CD4-positive, alpha-beta T cell treated with Interleukin-15 for 1 hour (primary cell): ENCODE measurements at places on chromosomes 12 and 14.
A peak's percentile ranks its signal among the peaks of the same experiment; 100 is the strongest.

GRCh38 chr14:37202265-37202664 lies 4.5 kb downstream of the MIPOL1 start:
- DNase-seq = no peak

DNA sequence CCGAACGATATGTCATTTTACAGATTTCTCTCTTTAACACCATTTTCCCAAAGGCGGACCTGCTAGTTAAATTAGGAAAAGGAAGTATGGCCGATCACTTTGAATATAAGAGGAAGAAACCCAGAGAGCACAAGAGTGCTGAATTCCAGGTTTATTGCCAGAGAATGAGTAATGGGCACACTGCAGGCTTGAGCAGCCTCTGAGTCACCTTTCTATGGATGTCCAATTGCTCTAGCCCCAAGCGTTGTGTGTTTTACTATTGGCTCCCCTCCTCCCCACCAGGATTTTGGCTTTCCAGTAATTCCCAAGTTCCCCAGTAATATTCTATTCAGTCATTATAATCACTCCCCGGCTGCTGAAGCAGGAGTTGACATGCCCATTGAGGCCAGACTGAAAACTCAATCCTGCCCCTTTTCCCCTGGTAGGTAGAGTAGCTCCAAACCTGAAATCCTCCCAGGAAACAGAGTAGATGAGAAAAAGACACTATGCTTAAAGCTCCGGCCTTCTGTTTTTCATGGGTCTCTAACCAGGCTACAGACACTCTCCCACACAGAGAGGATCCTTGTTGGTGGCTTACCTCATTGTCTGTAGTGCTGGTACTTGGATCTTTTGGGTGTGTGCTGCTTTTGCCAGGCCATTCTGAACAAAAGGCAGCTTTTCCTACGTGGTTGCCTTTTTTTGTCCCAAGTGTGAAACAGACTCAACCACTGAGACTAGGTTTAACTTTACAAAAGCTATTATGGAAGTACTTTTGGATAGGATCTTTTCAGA lies 704.3 kb upstream of the FLRT2 start:
- no peak for DNase-seq

- DNase-seq = no peak
Measured at GRCh38 chr12:100767371-100767770, 27.2 kb upstream of the ANO4 start.

DNA sequence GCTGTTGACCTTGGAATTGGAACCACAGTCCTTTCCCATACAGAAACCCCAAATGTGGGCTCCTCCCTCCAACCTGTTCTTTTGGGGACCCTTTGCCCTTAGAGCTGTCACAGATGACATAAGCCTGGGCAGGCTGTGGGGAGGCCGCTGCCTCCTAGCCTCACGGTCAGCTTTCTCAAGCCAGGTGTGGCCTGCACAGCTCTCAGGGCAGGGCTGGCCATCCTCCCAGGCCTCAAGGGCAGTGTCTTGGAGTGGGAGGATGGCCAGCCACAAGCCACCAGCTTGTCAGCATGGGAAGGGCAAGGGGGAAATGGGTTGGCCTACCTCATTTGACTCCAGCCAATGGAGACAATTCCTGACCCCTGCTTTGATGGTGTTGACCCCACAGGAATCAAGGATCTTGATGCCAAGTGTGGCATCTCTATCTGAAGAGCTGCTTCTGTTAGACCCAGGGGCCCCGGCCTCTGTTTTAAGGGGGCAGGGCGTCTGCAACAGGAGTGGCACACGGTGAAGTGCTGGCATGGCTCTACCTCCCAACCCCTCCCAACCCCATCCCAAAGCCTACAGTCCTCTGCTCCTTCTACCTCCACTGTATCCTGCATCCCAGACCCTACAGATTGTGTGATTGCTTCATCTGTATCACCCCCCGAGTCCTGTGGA lies 11.5 kb downstream of the CBLN3 start:
- no peak for DNase-seq

DNA sequence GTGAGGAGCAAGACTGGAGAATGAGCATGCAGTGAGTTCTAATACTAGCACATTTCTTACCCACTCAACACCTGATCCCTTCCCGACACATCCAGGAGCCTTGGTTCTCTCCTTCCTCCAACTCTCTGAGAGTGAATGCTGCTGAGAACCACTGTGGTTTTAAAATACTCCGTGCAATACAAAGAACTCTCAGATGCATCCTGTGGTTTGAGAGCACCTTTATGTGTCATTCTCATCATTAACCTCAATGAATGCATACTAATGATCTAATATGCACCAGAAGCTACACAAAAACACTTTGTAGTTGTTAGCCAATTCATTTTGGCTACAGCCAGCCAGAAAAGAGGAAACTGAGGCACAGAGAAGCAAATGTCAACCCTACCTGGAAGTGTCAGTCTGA lies 87.6 kb downstream of the GALNT8 start:
- DNase-seq = no peak

- DNase-seq = no peak
Measured at GRCh38 chr14:39006721-39007410, 96.2 kb downstream of the SEC23A start.

GRCh38 chr12:92094751-92095161 lies 50.9 kb downstream of the BTG1 start:
- no peak for DNase-seq

GRCh38 chr12:57460841-57461275 lies 1.3 kb downstream of the GLI1 start:
- no peak for DNase-seq

- no peak for DNase-seq
Measured at GRCh38 chr12:94679554-94680195, 29.3 kb upstream of the TMCC3 start.

DNA sequence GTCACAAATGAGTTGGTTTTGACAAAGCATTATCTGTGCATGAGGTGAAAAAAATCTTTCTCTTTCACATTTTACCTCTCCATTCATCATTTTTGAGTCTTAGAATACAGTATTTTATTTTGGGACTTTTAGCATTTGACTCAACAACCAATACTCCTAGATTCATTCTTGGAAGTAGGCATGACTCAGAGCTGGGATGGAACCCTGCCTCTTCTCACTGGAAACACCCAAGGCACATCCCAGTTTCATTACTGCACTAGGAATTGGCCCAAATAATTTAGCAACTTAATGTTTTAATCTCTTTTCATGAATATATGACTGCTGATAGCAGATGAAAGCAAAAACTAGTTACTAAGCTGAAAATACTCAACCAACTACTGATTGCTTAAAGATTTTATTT lies 3.3 kb upstream of the PDZRN4 start:
- no peak for DNase-seq

DNA sequence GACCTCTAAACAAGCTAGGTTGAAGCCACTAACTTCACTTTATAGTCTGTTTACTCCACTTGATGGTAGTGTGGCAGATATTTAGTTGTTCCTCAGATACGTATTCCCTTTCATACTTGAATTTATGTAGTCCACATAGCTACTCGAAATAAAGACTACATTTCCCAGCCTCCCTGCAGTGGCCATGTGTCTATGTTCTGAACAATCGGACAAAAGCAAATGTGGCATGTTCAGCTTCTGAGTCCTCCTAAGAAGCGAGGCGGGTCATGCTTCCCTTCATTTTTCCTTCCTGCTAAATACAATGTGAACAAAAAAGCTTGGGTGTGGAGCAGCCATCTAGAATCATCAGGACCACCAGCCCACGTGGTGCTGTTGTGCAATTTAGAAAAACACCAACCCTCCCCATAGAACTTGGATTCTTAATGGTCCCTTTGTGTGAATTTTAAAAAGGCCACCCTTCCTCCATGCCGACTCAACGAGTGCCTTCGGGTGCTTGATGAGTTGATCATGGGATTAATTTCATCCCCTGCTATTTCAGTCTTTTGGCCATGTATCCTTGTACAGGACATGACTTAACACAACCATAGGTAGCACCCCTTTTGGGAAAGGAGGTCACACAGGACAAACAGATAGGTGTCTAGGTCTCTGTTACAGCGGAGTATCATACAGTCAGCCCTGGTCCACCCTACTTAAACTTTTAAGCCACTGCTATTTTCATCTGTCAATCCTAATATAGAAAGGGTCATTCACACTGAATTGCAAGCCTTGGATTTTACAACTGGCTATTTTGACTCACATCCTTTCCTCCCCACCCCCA lies 60.7 kb downstream of the ZFC3H1 start:
- DNase-seq = no peak

DNA sequence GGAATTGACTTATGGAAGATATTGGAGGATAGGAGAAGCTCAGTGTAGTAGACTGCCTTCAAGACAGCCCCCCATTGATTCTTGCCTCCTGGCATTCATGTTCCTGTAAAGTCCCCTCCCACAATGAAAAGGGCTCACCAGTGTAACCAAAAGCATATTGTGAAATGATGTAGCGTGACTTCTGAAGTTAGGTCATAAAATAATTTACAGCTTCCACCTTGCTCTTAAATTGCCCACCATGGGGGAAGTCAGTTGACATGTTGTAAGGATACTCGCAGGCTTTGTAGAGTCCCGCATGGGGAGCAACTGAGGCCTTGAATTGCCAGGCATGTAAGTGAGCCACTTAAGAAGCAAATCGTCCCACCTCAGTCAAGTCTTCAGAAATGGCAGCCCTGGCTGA lies 25.1 kb downstream of the GTSF1 start:
- DNase-seq = no peak

- no peak for DNase-seq
Measured at GRCh38 chr12:64551676-64552075, 58.6 kb upstream of the RASSF3 start.

- no peak for DNase-seq
Measured at GRCh38 chr12:106897082-106897481, 58.6 kb upstream of the TMEM263 start.

DNA sequence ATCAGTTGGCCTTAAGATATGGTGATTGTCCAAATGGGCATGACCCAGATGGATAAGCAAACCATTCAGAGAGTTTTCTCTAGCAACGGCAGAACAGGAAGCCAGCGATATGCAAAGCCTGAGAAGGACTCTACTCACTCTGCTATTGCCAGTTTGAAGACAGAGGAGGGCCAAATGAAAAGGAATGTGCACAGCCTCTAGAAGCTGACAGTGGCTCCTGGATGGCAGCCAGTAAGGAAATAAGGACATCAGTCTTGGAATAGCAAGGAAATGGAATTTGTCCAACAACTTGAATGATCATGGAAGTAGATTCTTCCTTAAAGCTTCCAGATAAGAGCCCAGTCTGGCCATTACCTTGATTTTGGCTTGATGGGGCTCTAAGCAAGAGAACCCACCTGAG lies 60.0 kb downstream of the TMTC2 start:
- no peak for DNase-seq

DNA sequence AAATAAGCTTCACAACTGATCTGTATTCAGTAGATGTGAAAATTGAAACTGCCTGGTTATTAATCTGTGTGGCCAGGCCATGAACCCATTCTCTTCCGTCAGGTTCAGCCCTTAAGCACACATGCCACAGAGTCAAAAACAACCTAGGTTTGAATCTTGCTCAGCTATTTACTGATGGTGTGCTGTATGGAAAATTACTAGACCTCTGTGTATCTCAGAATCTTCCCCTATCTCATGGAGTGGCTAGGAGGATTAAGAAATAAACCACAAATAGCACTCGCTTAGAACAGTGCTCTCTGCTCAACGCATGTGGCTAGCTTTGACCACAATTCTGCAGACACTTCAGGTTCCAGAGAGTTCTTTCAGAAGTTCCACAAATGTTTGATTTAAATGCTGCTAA lies 240.7 kb upstream of the PLEKHG7 start:
- DNase-seq = no peak

GRCh38 chr14:80587096-80587724 lies 354.3 kb downstream of the CEP128 start:
- DNase-seq = no peak

- DNase-seq = peak; percentile 31
Measured at GRCh38 chr12:110349514-110350151, 53.9 kb downstream of the ANAPC7 start.

GRCh38 chr14:26163761-26164160 lies 434.1 kb downstream of the NOVA1 start:
- no peak for DNase-seq

DNA sequence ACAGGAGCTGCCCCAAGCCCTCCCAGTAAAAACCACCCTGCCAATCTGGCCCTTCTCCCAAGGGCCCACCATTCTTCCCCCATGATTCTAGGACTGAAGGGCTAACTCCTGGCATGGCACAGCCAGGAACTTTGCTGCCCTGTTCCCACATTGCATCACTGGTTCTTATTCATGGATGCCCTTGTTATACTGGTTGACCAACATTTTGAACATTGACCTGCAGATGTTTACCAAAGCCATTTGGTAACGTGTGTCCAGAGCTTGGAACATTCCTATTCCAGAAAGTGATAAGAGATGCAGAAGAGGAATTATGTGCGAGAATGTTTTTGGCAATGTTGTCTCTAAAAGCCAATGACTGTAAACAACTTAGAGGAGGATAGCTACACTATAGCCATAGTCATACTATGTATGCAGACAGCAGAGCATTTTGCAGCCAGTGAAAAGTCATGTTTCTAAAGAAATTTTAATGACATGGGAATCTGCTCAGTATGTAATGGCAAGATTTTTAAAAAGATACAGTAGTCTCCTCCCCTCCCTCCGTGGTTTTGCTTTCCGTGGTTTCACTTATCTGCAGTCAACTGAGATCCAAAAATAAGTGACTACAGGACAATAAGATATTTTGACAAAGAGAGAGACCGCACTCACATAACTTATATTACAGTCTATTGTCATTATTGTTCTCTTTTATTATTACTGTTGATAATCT lies 108.8 kb downstream of the DAAM1 start:
- DNase-seq = no peak

DNA sequence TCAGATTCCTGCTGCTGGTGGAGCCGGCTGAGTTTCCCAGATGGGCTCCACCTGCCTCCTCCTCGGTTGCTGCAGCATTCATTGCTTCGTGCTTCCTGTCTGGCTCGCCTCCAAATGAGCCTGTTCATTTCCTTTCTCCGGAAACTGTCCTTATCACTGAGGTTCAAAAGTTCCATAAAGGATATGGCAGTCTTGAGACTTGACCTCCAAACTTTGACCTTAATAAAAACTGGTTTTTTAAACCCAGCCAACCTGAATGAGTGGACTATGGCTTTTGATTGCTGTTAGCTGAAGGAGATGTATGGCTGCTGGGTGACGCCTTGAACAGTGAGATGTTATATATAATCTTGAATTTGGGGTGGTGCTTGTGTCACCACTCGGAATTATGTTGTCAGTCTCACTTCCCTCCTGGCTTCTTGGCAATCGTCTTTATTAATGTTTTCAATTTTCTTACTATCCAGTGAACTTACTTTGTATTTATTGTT lies 62.7 kb downstream of the RASSF3 start:
- DNase-seq = no peak

- DNase-seq = no peak
Measured at GRCh38 chr12:122793685-122794106, 19.3 kb downstream of the CCDC62 start.

GRCh38 chr12:94264736-94265485 lies 116.5 kb downstream of the PLXNC1 start:
- no peak for DNase-seq

DNA sequence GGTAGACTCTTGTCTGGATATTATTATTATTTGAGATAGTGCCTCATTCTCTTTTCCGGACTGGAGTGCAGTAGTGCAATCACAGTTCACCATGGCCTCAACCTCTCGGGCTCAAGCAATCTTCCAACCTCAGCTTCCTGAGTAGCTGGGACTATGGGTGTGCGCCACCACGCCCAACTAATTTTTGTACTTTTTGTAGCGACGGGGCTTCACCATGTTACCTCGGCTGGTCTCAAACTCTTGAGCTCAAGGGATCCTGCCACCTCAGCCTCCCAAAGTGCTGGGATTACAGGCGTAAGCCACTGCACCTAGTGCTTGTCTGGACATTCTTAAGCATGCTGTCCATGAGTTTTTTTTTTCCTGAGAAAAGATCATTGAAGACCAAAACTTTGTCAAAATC lies 498.9 kb upstream of the RGS6 start:
- DNase-seq = no peak
